ENCODE measurements at places on chromosomes 12 and 14. TPM values are rescaled to one million over a fixed set of nuclear protein-coding genes. Genes with fewer than 3 reads are reported as not detected.

Gene MIP
- total RNA-seq, result not detected

GRCh38 chr12:113140706-113141105, 5.1 kb upstream of the RASAL1 start:
- DNase-seq, result no peak

DNA sequence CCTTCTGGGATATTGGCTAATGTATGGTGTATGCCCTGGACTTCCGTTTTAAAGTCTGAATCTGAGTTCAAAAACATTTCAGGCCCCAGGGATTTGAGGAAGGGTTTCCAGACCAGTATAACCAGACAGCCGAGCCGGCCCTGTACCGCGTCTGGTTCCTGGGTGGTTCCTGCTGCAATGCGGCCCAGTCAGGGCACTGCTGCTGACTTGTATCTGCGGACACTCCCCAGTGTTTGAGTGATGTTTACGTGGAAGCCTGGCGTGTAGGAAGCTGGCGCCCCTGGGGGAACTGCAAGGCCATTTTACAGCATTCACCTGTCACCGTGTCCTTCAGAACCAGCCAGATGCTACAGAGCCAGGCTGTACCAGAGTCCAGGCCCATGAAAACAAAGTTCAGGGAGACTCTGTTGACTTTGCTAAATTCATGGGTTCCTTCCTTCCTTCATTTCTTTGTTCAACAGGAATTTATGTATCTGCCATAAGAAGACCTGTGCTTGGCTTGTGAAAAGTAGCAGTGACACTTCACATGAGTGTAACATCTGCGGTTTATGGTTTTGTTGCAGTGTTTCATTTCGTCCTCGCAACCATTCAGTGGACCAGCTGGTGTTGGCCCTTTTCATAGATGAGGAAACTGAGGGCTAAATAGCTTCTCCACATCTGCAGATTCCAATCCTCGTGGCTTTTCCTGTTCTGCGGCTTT, 16.8 kb downstream of the EML1 start:
- DNase-seq, result no peak

DNA sequence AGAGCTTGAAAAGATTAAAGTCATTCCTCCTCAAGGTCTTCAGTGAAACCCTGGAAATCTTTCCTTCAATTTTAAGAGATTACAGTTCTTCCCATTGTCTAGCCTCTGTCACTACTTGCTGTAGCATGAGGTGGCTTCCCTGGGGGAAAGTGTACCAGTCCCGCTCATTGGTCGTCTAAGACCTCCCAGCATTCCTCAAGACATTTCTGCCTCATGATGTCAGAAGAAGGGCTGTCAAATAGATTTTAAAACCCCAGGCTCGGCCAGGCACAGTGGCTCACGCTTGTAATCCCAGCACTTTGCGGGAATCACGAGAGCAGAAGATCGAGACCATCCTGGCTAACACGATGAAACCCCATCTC, 46.7 kb downstream of the SMUG1 start:
- no peak for DNase-seq

DNA sequence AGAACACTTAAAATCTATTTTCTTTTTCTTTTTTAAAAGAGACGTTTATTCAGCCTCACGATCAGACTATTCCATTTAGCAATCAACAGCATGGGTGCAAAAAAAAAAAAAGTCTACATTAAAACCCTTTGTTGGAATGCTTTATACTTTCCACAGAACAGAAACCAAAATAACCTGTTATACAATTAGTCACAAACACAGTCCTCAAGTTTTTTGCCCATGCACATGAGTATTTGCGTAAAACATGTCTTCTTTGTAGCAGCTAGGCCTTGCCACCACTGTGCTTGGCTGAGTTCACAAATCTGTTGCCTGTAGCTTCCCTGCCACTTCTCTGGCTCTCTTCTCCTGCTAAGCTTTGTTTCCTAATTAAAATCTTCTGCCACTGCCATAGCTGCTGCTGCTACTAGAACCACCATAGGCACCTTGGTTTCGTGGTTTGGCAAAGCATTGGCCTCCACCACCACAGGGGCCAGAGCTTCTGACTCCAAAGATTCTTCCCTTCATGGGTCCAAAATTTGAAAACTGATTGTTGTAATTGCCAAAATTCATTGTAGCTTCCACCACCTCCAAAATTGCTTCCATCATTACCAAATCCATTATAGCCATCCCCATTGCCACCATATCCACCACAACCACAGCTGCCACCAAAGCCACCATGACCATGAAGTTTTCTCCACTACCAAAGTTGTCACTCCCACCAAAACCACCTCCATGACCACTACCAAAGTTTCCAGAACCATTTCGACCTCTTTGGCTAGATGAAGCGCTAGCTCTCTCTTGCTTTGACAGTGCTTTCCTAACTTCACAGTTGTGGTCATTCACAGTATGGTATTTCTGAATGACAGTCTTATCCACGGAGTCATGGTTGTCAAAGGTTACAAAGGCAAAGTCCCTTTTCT, 38.1 kb downstream of the KLRG1 start:
- DNase-seq, result peak; percentile 74

- DNase-seq, result no peak
These were observed 991.6 kb downstream of the SLC6A15 start for GRCh38 chr12:83920821-83921547.

DNA sequence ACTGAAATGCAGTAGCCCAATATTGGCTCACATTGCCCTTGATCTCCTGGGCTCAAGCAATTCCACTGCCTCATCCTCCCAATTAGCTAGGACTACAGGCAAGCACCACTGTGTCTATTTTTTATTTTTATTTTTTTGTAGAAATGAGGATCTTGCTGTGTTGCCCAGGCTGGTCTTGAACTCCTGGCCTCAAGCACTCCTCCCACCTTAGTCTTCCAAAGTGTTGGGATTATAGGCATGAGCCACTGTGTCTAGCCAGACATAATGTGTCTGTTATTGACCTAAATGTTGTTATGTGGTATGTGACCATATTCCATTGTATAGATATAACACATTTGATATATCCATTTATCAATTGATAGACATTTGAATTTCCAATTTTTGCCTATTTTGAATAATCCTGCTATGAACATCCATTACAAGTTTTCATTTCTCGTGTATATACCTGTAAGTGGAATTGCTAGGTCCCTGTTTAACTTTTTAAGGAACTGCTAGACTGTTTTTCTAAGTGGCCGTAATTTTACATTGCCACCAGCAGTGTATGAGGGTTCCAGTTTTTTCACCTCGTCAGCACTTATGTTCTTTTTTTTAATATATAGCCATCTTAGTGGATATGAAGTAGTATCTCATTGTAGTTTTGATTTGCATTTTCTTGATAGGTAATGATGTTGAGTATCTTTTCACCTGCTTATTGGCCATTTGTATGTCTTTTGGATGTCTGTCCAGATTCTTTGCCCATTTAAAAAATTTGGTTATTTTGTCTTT, 9.4 kb downstream of the USP15 start:
- no peak for DNase-seq

DNA sequence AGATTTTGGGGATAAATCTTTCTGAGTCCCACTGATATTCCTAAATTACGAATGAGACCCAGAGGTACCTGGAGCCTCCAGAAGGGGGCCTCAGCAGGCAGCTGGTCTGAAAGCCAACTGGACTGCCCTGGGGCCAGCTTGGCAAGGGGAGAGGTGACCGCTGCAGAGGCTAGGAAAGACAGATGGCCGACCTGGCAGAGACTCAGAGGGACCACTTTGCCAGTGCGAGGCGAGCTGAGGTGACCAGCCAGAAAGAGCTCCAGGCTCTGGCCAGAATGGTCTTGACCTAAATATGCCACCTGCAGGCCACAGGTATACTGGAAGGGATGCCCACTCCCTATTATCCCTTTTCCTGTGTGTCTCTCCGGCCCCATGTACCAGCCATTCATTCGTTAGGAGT, 256.8 kb upstream of the GARIN6 start:
- DNase-seq, result no peak

- DNase-seq, result peak; percentile 38
These were observed 77.7 kb downstream of the PTPN11 start for GRCh38 chr12:112496496-112496895.
